ENCODE measurements at places on chromosomes 3 and 15.

DNA sequence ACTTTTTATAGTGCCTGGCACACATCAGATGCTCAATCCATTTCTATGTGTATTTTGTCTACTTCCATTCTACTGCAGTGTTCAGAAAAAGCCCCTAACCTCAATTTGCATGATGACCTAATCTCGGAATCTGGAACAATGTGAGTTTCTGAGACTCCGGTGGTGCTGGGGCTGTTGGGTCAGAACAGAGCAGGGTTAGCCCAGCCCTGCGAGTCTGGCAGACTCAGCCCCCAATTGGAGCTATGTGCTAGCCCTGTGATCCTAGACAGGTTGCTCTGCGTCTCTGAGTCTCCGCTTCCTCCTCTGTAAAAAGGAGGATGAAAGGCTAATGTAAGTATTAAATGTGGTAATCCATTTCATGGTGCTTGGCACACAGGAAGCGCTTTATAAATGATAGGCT is 95.0 kb upstream of the ICE2 start:
- DNase-seq: peak; percentile 40

GRCh38 chr3:129967761-129968160 is 6.8 kb upstream of the TRH start:
- DNase-seq: no peak

DNA sequence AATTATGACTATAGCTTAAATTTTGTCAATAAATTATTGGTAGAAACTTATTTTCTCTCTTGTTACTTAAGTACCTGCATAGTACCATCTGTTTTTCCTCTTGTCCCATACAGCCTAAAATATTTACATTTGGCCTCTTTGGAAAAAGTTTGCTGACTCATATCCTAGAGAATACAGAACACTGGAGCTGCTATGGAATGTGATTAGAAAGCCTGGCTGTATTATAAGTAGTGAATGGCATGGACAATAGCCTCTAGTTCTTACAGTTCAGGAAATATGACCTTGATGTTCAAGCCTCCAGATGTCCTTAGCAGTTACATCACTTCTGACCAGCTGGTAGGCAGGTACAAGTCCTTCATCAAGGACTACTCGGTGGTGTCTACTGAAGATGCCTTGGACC is 28.3 kb downstream of the ST8SIA2 start:
- DNase-seq: no peak

DNA sequence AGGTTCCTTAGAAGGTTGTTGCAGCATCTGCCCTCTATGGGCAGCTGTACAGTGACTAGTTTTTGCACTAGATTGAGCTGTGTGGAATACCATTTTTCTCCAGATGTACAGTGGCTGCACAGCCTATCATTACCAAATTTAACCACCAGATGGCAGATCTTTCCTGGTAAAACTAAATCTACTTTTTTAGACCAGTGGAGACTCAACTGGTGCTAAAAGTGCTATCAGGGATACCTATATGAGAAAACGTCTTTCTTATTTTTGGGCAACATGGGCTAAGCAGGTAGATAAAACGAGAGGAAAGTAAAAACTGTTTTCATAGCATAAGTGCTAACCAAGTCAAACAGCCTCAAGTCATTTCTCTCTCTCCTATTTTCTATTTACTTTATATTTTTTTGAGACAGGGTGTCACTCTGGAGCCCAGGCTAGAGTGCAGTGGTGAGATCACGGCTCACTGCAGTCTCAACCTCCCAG is 21.2 kb downstream of the IGSF10 start:
- DNase-seq: no peak

DNA sequence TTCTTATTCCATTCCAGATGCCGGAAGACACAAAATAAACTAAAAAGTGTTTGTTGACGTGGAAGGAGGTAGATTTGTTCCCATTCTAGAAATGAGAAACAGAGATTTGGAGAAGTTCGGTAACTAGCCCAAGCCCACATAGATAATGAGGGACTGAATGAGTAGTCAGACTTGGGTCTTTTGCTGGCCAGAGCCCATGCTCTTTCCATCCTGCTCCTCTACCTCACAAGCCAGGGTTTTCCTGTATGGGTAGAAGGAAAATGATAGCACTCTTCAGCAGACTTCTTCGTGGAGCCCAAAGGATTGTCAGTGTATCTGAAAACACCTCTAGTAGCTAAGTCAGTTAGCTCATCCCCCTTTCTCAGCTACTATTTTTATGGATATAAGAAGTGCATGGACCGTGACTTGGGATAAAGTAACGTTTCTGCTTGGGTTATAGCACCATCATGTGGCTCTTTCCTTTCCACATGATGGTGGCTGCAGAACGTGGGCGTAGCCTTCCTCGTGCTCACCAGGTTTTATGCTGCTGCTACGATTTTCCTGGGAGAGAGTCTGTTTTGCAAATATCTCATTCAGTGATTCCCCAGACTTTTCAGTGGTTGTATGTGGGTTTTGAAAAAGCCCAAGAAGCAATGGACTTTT is 84.6 kb downstream of the DGKG start:
- no peak for DNase-seq

DNA sequence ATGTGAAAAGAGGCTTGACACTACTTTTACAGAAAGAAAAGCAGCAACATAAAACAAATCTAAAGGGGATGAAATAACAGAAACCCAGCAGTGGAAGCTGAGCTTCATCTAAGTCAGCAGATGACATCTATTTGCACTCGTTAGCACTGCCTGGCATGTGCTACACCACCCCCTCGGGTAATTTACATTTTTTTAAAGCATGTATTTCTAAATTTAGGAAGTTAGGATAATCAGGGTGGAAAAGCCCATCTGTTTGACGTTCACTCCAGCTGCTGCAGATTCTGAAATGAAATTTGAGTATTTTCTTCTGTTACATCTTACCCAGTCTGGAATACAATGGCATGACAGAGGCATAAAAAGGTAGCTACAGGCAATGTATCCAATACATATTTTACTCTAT is 20.7 kb downstream of the IGSF11 start:
- DNase-seq: no peak

- no peak for DNase-seq
Observed at GRCh38 chr3:174363256-174363655, 495.9 kb upstream of the NAALADL2 start.

GRCh38 chr3:45830121-45830520 is 11.8 kb downstream of the LZTFL1 start:
- no peak for DNase-seq

DNA sequence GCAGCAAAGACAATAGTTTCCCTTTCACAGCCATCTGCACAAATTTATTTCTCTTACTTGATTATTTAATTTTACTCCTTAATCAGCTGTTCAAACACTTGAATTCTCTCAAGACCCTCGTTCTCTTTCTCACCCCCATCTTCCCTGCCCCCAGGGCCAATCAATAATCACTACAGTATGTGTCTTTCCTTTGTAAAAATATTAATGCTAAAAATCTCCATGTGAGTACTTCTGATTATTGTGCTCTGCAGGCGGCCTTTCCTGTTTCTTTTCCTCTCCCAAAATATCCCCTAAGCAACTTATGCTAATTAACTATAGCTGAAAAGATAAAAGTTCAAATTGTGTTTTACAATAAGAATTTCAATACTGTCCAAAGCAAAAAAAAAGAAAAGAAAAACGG is 617.0 kb upstream of the CBLB start:
- DNase-seq: no peak

DNA sequence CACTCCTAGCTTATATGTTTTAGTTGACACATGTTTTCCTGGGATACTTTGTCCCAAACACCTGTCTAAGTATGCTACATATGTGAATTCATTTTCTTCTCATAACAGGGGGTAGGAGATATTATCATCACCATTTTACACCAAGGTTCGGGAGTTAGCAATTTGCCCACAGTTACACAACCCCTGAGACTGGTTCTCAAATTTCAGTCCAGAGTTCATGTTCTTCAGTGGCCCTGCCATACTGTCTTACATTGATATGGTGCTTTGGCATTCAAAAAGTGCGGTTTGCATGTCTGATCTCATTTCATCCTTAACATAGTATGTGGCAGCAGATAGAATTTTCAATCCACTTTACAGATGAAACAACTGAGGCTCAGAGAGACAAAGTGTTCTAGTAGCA is 38.4 kb downstream of the ROBO2 start:
- no peak for DNase-seq

DNA sequence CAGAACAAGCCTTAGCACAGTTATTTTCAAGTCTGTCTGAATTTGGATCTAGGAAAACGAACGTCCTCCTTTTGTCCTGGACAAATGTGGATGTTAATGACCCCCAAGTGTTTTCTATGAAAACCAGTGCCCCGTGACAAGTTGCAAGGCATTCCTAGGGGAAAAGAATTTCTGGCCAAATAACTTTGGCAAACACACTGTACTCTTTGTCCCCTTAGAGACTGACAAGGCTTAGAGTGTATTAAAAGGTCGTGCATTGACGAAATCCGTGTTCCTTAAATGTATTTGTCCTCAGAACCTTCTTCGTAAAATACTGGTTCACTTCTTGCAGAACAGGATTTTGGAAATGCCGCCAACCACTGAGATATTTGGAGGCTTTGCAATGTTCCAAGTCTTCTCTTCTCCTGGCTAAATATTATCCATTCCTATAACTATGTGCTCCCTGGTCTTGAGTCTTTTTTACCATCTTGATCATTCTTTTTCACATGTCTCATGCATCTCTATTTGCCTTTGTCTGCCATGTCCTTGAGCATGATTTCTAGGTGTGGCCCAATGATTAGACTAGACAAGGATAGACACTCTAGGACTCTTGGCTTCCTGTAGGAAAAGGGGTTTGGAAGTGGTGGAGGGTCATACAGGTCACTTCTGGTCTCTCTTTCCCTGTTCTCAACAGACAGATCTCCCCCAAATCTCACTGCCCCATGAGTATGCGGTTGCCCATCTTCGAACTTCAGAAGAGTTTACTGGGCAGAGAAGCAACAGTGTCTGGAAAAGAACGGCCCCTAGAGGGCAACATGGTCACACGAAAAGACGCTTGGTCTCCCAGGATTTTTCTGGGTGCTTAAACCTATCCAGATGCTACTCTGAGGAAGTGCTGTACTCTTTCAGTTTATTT is 117.5 kb downstream of the EDEM1 start:
- no peak for DNase-seq

- no peak for DNase-seq
Observed at GRCh38 chr15:65839354-65839901, 29.9 kb upstream of the RAB11A start.

DNA sequence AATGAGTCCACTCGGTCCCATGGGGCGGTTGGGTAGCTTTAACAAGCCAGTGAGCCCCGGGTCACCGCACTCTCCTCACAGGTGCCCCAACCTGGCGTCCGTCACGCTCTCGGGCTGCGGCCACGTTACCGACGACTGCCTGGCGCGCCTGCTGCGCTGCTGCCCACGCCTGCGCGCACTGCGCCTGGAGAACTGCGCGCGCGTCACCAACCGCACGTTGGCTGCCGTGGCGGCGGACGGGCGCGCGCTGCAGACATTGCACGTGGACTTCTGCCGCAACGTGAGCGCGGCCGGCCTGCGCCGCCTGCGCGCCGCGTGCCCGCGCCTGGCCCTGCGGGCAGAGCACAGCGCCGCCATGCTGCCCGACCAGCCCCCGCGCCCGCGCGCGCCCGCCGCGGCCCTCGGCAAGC is 3.4 kb downstream of the FBXL22 start:
- peak; percentile 91 for DNase-seq

DNA sequence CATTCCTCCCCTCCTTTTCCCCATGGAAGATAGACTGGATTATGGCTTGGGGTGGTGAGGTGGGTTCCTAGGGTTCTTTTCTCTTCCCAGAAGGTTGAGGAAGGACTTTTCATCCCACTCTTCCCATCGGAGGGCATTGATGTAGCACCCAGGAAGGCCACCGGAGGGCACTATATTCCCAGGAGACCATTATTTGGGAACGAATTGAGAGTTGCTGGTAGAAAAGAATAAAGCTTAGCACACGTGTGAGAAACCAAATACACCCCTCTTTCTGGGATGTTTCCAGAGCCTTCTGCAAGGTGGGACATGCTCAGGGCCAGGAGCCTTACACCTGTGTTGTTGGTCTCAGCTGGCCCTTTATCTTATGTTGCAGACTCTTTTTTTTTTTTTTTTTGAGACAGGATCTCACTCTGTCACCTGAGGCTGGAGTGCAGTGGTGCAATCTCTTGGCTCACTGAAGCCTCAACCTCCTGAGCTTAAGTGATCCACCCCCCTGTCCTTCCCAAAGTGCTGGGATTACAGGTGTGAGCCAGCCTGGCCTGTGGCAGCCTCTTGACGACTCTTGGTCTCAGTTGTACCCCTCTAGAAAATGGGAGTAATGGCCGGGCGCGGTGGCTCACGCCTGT is 6.3 kb upstream of the CDC25A start:
- peak; percentile 13 for DNase-seq

DNA sequence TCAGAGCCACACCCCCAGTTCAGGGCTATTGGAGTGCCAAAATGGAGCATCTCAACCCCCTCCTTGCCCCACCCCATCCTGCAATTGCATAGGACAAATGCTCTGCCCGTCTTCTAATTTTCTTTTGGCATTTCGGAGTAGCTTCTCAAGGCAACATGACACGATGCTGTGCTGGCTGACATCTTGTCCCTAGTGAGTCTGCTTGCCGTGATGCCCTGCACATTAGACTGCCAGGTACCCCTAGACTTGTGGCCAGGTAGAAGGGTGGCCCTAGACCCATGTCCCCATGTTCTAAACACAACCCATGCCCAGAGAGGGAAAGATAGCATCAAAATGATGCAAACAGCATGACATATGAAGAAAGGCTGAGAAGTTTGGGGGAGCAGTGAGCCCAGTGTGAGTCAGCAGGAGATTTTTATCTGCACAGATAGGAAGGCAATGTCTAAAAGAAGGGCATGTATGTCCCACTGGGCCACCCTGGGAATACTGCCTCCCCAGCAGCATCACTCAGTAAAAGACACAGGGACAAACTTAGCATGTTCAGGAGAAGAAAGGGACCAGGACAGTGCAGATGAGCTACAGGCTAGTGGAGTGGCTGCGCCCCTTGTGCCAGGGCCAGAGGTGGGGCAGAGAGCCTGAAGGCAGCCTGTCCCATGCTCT is 36.8 kb downstream of the CA12 start:
- DNase-seq: no peak

GRCh38 chr15:85621094-85621493 is 173.6 kb downstream of the KLHL25 start:
- DNase-seq: no peak

GRCh38 chr3:39501968-39502837 is 34.7 kb downstream of the MOBP start:
- no peak for DNase-seq

DNA sequence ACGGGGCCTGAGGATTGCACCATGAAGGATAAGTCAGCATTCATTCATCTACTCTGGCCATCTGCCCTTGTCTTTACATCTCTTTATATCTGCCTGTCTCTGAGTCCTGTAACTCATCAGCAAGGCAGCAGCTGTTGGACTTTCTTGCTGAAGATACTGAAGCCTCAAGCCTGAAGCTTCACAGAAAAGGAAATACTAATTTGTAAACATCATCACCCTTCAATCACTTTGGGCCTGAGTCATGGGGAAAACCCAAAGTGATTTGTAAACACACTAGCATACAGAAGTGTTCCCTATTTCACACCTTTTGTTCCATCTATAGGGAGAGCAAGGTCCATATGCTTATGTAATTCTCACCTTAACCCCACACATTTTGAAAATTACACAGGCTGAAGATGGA is 928.2 kb downstream of the EPHA3 start:
- no peak for DNase-seq

All from T-cell (primary cell).